T-helper 22 cell (primary cell): ENCODE measurements at places on chromosomes 3 and 15.

GRCh38 chr3:184741798-184742675 is 30.2 kb upstream of the MAGEF1 start:
- no peak for DNase-seq

GRCh38 chr3:77549034-77549433 is 509.1 kb downstream of the ROBO2 start:
- DNase-seq: no peak

GRCh38 chr3:73868688-73869315 is 244.1 kb upstream of the PDZRN3 start:
- no peak for DNase-seq

GRCh38 chr3:141644931-141645330 is 93.2 kb upstream of the RNF7 start:
- peak; percentile 9 for DNase-seq

- no peak for DNase-seq
Measured at GRCh38 chr15:53160092-53160704, 370.1 kb upstream of the ONECUT1 start.
